ENCODE measurements at places on chromosomes 16 and 17.

- no peak for DNase-seq
Observed at GRCh38 chr17:81612172-81612970, 24.5 kb downstream of the NPLOC4 start.

- DNase-seq, result no peak
Observed at GRCh38 chr16:57025941-57026777, 36.8 kb downstream of the NLRC5 start.

GRCh38 chr16:87160701-87161337 lies 156.4 kb downstream of the C16orf95 start:
- no peak for DNase-seq

GRCh38 chr17:74601944-74602572 lies 10.0 kb upstream of the CD300LD start:
- DNase-seq, result peak; percentile 13

DNA sequence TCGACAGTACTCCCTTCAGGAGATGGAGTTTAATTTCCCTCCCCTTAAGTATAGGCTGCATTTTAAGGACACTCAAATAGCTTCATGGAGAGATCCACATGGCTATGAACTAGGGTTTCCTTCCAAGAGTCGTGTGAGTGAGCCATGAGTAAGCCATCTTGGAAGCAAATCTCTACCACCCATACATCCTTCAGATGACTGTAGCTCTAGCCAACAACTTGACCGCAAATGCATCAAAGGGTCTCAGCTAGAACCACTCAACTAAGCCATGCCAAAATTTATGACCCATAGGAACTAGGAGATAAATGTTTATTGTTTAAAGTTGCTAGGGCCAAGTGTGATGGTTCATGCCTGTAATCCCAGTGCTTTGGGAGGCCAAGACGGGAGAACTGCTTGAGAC lies 43.4 kb downstream of the METTL16 start:
- DNase-seq, result no peak

DNA sequence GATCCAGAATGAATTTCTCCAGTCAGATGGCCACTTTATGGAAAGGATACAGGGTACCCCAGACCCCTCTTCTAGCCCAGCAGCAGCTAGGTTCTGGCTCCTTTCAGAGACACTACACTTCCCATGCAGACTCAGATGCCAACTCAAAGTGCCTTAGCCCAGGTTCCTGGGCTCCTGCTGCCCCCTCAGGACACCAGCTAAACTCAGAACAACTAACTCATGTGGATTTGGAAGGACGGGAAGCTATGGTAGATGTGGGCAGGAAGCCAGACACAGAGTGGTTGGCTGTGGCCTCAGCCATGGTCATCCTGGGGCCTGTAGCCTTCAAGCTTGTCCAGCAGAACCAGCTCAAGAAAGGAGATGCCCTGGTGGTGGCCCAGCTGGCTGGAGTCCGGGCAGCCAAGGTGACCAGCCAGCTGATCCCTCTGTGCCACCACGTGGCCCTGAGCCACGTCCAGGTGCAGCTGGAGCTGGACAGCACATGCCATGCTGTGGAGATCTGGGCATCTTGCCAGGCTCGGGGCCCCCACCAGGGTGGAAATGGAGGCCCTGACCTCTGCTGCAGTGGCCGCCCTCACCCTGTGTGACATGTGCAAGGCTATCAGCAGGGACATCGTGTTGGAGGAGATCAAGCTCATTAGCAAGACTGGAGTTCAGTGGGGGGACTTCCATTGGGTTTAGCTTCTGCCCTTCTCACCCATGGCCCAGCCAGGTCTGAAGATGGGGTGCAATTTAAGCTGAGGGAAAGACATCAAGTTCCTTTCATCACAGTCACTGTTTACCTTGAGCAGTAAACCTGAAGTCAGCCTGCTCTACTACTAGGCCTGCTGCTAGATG lies 111.8 kb downstream of the N4BP1 start:
- no peak for DNase-seq
